Thoracic aorta endothelial cell (primary cell): ENCODE measurements at places on chromosomes 7 and 10. TPM values are rescaled to one million over a fixed set of nuclear protein-coding genes. Genes with fewer than 3 reads are reported as not detected.

The HOXA5 gene
- total RNA-seq: 1.3 and 12.7 TPM in 2 replicates

The PRPS1L1 gene
- not detected in 2 replicates for total RNA-seq

The GPR37 gene
- 4.1 and 8.0 TPM in 2 replicates for total RNA-seq

The ZFYVE27 gene
- total RNA-seq: 17.2 and 17.8 TPM in 2 replicates

The DGKI gene
- total RNA-seq: 0.29 and 0.53 TPM in 2 replicates

The HECW1 gene
- not detected in 2 replicates for total RNA-seq

The STEAP1 gene
- 62.9 and 70.6 TPM in 2 replicates for total RNA-seq

The ANXA8L1 gene
- not detected in 2 replicates for total RNA-seq

The CALML3 gene
- total RNA-seq: not detected in 2 replicates

The PLAC9 gene
- 4.7 and 4.9 TPM in 2 replicates for total RNA-seq

The ADCY1 gene
- 0.40 and 0.43 TPM in 2 replicates for total RNA-seq

The PGAM2 gene
- 0.22 TPM in 1 of 2 replicates, not detected in the other for total RNA-seq

The ASAH2B gene
- total RNA-seq: 3.4 and 4.4 TPM in 2 replicates

The ITGB8 gene
- 5.5 and 8.9 TPM in 2 replicates for total RNA-seq

The ECHS1 gene
- total RNA-seq: 62.0 and 63.2 TPM in 2 replicates

The CYP26C1 gene
- total RNA-seq: 0.80 and 1.0 TPM in 2 replicates

The PAPOLB gene
- 0.22 and 0.27 TPM in 2 replicates for total RNA-seq

The DKK1 gene
- 196 and 220 TPM in 2 replicates for total RNA-seq

The CYP2C19 gene
- not detected in 2 replicates for total RNA-seq

The PNLIPRP3 gene
- total RNA-seq: not detected in 2 replicates

The KDM7A gene
- total RNA-seq: 9.5 and 9.6 TPM in 2 replicates

The AHCYL2 gene
- 11.6 and 14.9 TPM in 2 replicates for total RNA-seq

The OAT gene
- 155 and 163 TPM in 2 replicates for total RNA-seq

The SMO gene
- total RNA-seq: 3.1 and 6.7 TPM in 2 replicates

The CYP17A1 gene
- not detected in 2 replicates for total RNA-seq

The ADRA2A gene
- total RNA-seq: 0.40 and 1.4 TPM in 2 replicates

The COL17A1 gene
- total RNA-seq: 1.7 and 1.9 TPM in 2 replicates

The MACC1 gene
- total RNA-seq: not detected in 2 replicates

The CDHR1 gene
- 0.07 and 0.13 TPM in 2 replicates for total RNA-seq

The ELMO1 gene
- total RNA-seq: 77.8 and 84.6 TPM in 2 replicates

The SPDYE17 gene
- total RNA-seq: not detected in 2 replicates

The YKT6 gene
- 102 and 106 TPM in 2 replicates for total RNA-seq

The SPACDR gene
- total RNA-seq: 1.7 and 1.9 TPM in 2 replicates

The PIP gene
- not detected in 2 replicates for total RNA-seq

The LRMDA gene
- 5.7 and 8.6 TPM in 2 replicates for total RNA-seq

The HSPA12A gene
- 0.27 and 0.50 TPM in 2 replicates for total RNA-seq

The GPR15LG gene
- not detected in 2 replicates for total RNA-seq

The PRKCQ gene
- 0.53 and 0.72 TPM in 2 replicates for total RNA-seq

The ENTPD1 gene
- 8.0 and 19.6 TPM in 2 replicates for total RNA-seq

The CALN1 gene
- not detected in 2 replicates for total RNA-seq

The TMEM273 gene
- 4.7 and 4.8 TPM in 2 replicates for total RNA-seq

The EBLN1 gene
- not detected in 2 replicates for total RNA-seq

The FOXI2 gene
- total RNA-seq: not detected in 2 replicates

The TRIM74 gene
- 0.14 TPM in 1 of 2 replicates, not detected in the other for total RNA-seq

The MYOZ1 gene
- total RNA-seq: not detected in 2 replicates
